ENCODE measurements at places on chromosomes 3 and 15. TPM values are rescaled to one million over a fixed set of nuclear protein-coding genes. Genes with fewer than 3 reads are reported as not detected.

Gene GCNT3
- 0.14 TPM for total RNA-seq

Gene RARRES1
- 4.9 TPM for total RNA-seq

Gene POPDC2
- 0.11 TPM for total RNA-seq

Gene BOC
- 0.35 TPM for total RNA-seq

Gene CTXN2
- under 0.01 TPM for total RNA-seq

Gene TF
- 0.18 TPM for total RNA-seq

Gene AADAC
- total RNA-seq, result not detected

Gene THUMPD3
- 33.4 TPM for total RNA-seq

GRCh38 chr3:79881431-79881830, 113.6 kb upstream of the ROBO1 start:
- DNase-seq, result no peak

- no peak for DNase-seq
Observed at GRCh38 chr3:187734841-187735240, 10.4 kb downstream of the BCL6 start.

- DNase-seq, result no peak
Observed at GRCh38 chr3:196624907-196625306, 14.6 kb upstream of the NRROS start.

DNA sequence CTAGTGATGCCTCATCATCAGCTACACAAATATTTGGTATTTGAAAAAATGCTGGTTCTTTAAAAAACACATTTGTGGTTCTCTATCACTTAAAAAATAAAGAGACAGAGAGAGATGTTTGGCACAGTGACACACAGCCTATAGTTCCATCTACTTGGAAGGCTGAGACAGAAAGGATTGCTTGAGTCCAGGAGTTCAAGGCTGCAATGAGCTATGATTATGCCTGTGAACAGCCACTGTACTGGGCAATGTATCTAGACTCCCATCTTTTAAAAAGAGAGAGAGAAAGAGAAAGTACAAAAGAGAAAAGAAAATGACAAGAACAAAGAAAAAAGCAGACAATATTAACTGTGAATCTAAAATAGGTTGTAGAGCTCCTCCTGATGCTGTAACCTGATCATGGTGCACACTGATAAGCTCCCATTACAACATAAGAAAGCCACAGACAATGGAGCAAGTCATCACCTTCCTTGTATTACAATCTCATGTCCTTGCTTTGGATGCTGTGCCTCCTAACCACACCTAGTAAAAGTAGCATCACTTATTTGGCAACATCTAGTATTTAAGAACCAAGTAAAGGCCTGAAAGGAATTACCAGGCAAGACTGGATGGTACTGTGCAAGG, 31.7 kb upstream of the MAP4 start:
- no peak for DNase-seq

DNA sequence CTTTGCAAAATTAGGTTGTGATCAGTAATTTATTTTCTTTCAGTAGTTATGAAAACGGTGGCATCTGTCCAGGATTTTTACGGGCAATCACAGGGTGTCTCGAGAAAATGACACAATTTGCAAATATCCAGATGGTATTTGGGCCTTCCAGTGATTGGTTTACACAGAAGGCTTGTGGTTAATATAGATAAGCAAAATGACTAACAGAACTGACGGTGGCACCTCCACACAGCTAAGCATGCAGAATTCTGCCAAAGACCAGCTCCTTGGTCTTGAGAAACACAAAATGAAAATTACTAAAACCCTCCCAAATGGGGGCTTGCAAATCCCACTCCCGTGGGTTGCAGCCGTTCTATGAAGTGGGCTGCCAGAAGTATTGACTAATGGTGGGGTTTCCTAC, 5.5 kb downstream of the ARHGEF3 start:
- no peak for DNase-seq

DNA sequence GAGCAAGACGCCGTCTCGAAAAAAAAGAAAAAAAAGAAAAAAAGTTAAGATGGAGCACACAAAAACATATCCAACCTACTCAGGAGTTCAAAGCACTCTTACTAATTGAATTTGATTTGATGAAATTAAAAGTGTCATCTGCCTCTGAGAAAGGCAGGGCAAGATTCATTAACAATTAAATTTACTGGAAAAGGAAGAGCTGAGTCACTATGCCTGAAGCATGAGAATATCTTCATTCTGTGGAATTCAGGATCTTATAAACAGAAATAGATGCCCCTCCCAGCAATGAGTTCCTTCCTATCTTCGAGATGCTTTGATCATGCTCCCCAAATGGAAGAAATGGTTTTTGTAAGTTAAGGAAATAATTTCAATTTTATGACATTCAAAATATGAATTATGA, 61.0 kb upstream of the ST3GAL6 start:
- no peak for DNase-seq

GRCh38 chr3:161413855-161414210, 42.5 kb upstream of the SPTSSB start:
- no peak for DNase-seq

- no peak for DNase-seq
Observed at GRCh38 chr15:85691350-85692240, 103.1 kb downstream of the KLHL25 start.

GRCh38 chr3:36525115-36525801, 145.0 kb downstream of the STAC start:
- DNase-seq, result no peak

GRCh38 chr3:64056606-64057180, 33.4 kb upstream of the PSMD6 start:
- no peak for DNase-seq

- DNase-seq, result no peak
Observed at GRCh38 chr3:185422677-185423076, 59.7 kb downstream of the MAP3K13 start.

DNA sequence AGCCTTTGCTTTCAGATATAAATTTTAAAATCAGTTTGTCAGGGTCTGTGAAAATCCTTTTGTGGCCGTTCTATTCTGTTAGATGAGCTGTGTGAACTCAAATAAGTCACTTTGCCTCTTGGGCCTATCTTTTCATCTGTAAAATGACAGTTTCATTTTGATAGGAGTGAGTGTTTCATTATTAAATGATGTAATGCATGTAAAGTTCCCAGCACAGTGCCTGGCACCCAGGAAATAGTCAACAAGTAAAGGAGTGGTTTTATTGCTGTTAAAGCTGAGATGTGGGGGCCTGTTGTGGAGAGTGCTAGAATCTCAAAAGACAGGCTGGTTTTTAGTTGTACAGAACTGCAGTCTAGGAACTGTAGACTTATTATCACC, 394.5 kb upstream of the CFAP20DC start:
- no peak for DNase-seq

DNA sequence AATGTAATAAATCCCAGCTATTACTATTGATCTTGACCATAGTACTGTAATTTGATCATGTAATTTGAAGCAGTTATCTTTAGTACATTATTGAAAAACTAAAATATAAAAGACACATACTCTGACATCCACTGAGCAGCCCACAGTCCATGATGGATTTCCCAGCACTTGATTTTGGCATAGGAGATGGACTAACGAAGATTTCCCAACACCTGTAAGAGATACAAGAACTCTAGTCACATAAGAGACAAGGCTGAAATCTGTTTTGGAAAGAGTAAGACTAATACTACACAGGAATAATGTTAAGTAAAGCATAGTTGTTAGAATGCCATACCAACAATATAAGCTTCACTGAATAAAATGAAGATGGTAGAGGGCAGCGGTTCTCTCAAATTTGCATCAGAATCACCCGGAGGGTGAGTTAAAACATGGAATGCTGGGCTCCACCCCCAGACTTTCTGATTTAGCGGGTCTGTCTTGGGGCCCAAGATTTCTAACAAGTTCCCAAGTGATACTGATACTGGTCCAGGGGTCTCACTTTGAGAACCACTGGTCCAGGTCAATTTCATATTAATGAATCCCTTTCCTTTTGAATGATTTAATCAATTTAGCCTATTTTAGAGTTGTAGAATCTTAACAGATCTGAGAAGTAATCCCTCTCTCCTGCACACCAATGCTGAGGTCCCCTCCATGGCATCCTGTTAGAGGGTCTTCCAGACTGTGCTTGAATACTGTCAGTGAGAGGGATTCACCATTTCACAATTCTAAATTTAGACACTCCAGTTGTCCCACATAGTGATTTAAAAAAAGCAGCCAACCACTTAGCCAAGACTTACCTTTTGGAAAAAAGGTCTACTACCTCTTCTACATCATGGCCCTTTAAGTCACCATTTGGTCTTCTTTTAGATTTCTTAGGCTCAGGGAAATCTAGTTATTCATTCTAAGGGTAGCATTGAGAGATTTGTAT, 11.5 kb downstream of the RABL3 start:
- no peak for DNase-seq

DNA sequence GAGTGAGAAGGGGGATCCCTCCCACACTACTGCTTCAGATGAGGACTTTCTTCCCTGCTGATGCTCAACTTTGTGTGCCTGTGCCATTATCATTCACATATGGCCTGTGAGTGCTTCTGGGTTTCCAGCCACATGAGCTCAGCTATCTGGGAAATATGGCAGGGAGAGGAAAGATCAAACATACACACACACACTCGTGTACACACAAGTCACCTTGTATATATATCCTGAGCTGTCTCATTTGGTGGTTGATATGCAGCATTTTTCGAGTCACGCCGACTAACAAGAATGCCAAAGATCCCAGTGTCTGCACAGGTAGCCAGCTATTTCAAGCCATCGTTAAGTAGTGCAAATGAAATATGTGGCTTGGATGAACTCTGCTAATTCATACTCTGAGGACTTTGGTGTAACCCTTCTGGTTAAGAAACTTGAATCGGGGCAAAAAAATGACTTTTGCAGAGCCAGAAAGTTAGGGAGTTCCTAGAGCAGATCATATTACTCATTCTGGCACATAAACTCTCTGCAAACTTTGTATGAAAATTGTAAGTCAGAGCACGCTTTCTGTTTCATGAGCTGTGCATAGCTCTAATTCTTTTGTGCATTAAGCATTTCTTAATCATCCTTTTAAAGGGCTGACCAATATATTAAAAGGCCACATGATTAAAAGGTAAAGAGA, 24.9 kb upstream of the WNT5A start:
- no peak for DNase-seq

DNA sequence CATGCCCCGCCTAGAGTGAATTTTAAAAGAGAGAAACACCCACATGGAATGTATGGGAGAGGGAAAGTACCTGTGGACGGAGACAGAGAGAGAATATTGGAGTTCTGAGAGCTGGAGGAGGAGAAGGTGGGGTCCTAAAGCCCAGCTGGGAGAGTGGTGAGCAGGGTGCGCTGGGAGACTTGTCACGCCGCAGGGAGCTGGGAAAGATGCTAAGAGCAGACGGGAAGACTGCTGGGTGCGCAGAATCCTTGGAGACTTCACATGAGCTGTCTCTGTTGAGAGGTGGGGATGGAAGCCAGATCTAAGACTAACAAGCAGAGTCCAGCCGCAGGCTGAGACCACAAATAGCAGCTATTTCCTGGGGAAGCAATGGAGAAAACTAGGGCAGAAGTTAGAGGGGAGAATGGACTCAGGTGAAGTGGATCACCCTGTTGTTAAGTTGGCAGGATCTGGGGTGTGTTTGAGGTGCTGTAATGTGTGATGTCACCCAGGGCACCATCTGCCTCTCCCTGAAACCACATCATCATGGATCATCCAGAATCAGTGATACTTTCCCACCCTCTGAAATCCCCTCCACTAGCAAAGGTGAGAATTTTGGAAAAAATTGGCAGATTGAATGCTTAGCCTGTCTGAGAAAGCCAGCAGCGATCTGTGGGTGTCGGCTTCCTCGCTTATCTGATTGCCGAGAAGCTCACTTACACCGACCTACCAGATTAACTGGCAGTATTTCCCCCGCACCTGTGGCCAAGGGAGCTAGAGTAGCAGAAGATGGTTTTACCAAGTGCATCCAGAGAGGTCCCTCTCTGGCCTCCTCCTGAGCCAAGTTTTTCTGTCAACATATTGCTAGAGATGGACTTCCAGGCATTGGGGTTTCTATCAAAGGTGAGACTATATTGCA, 174.8 kb upstream of the BHLHE40 start:
- no peak for DNase-seq

DNA sequence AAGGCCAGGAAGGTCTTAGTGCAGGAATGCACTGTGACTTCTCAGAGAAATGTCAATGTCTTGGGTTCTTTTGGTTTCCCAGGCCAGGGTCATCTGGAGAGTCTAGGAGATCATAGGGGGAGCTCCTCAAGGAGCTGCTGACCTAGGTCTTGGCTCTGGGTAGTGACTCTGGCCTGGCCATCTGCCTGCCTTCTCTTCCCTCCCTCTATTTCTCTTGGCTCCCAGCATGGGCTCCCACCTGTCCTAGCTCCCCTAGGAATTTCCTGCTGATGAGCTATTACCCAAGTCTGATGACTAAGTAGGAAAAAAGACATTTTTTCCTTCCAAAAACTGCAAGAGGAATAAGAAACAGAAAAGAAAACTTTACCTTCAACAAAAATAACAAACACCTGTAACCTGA, 57.4 kb downstream of the BSN start:
- no peak for DNase-seq

DNA sequence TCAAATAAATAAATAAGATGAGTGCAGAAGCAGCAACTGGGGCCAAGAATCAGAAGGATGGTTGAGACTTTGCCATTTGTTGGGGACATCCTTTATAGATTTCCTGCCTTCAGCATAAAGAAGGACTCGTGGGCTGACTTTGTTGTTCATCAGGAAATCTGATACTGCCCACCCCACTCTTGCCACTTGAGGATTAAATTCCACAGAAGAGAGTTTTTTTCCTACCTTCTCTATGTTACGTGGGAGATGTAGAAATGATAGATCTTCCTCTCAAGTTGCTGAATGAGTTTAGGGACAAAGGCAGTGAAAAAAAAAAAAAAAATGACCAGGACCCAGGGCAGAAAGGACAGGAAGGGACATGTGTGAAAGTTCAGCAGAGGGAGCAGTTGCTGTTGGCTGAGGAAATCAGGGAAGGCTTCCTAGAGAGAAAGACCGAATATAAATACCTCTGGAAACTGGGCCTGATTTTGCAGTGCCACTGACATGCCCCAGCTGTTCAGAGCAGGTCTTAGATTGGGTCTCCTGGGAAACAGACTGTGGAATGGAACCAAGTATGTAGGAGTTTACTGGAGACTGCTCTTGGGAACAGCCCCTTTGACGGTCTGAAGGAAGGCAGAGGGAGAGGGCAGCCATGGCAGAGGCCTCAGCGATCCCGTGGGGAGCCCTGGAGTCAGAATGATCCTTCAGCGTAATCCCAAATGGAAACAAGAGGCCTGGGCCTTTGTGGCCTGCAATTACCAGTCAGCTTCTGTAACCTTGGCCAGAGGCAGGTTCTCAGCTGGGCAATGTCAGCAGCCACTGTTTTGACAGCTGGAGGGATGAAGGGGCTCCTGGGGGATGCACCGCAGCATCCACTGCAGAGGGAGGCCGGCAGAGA, 50.9 kb downstream of the C3orf20 start:
- no peak for DNase-seq

DNA sequence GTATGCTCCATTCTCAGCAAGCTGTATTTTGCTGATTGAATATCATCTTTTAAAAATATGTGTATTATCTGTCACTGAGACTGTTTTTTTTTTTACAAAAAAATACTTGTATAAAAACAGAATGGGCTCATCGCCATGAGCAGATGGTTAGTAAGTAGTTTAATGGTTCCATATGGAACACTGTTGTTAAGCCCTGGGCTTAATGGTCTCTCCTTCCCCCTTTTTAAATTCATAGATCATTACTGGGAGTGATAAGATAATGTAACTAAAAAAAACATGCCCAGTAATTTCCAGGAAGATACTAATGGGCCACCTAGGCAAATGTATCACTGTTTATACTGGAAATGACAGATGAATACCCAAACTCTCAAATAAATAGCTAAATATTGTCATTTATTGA, 95.3 kb upstream of the TPRG1 start:
- DNase-seq, result no peak
